GM23248 (cell line): ENCODE measurements at places on chromosomes 4 and X. TPM values are rescaled to one million over a fixed set of nuclear protein-coding genes. Genes with fewer than 3 reads are reported as not detected.

Gene NXF2
- total RNA-seq = not detected in 2 replicates

Gene MEPE
- total RNA-seq = not detected in 2 replicates

Gene GUCY1A1
- not detected in 2 replicates for total RNA-seq

Gene FRMD7
- 0.11 TPM in 1 of 2 replicates, not detected in the other for total RNA-seq

DNA sequence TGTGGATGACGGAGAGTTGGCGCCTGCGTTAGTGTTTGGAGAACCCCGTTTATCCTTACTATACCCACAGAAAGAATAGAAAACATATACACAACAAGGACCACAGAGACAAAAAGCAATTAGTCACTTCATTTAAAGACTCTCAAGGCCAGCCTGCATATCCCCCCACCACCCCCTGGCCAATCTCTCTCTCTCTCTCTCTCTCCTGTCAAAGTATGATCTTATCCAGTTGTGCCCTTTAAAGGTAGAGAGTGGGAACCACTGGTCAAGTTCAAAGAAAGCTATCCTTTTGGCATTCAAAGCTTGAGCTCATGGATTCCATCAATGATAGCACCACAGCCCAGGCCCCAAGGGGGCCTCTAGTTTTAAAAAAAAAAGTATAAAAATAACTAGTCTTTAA, 180.3 kb upstream of the MBNL3 start:
- DNase-seq = no peak

DNA sequence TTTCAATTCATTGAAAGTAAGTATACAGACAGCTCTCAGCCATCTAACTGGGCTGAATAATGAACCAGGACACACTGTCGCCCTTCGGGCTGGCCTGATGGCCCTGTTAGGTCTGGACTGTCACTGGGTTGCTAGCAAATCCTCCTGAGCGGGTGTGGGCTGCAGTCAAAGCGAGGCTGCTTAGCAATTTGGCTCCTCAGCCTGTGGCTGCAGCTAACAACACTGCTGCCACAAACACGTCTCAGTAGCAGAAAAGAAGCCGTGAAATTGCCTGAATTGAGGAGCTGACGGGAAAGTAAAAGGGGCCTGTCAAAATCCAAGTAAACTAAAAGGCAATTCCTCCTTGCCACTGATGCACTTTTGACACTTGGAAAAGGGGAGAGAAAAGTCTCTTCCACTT, 72.8 kb downstream of the SMIM20 start:
- DNase-seq = no peak

DNA sequence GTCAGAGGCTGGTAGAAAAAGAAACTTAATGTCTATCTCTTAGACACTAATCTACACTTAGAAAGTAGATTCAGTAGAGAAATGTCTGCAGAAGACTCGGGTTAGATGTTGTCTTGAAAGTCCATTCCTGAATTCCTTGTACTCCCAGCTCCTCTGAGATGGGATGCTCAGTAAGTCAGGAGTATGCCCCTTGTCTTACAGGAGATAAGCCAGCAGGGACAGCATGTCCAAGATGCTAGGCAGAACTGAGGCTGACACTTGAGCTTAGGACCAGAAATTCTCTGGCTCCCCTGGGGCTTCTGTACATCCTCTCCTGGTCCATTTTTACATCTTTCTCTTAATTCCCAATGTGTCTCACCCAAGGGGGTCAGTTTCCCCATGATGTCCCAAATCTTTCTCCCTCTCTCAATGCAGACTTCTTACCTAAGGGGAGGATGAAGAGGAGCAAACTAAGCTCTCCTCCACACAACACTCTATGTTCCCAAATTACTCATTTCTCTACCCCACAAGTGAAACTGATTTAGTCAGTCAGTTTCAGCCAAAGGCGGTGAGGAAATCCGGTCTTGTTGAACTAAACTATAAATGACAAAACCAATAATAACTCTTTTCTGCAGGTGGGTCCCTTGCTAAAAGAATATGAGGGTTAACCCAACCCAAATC, 558.2 kb upstream of the DIPK2B start:
- DNase-seq = peak; percentile 59

DNA sequence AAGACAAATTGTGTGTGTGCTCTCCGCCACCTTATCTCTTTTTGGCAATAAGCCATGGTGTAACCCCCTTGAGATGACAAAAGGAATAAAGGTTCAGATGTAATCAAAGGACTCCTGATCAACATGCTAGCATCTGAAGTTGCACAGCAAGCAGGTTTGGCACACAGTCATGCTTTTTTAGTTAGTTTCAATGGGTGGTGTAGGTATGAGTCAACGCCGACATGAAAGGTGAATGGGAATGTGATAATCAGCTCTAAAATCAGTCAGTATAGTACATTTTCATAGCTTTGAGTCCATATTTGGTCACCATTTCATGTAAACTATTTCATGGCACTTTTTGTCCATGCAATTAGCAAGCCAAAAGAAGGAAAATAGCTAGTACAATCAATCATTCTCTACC, 50.4 kb upstream of the ETNPPL start:
- DNase-seq = no peak

- DNase-seq = no peak
Observed at GRCh38 chr4:169070895-169071218, 60.8 kb upstream of the CBR4 start.

DNA sequence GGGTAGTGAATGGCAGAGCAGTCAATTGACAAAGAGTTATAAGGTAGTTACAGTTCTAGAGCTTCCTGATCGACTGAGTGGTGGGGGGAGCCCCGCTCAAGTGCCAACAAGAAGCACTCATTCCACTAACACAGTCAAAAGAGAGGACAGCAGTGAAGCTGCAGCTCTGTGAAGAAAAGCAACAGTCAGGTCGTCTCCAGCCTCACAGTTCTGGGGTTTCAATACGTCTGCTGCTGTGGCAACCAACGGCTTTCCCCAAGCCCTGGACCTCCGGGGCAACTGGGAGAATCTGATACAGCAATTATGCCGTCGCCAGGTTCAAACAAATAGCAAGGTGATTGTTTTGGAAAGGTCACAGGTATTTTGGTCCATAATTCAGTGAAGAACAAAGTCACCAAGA, 30.8 kb downstream of the GPM6B start:
- no peak for DNase-seq
